ENCODE measurements at places on chromosomes 12 and 14.

DNA sequence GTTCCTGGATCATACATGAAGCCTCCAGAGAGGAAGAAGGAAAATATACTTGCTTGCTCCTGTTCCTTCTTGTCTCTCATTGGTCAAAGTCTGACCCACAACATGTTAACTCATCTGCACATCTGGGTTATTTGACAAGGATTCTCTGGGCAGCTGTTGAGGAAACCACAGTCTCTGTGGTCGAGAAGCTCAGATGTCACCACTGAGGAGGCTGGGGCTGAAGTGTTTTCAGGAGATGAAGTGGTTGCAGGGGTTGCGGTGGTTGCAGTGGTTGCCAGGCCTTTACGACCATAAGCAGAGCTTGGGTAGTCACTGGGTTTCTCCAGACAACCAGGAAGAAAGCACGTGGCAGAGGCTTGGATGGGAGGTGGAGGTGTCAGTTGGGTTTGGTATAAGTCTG, 265.0 kb upstream of the LRIG3 start:
- DNase-seq, result no peak

DNA sequence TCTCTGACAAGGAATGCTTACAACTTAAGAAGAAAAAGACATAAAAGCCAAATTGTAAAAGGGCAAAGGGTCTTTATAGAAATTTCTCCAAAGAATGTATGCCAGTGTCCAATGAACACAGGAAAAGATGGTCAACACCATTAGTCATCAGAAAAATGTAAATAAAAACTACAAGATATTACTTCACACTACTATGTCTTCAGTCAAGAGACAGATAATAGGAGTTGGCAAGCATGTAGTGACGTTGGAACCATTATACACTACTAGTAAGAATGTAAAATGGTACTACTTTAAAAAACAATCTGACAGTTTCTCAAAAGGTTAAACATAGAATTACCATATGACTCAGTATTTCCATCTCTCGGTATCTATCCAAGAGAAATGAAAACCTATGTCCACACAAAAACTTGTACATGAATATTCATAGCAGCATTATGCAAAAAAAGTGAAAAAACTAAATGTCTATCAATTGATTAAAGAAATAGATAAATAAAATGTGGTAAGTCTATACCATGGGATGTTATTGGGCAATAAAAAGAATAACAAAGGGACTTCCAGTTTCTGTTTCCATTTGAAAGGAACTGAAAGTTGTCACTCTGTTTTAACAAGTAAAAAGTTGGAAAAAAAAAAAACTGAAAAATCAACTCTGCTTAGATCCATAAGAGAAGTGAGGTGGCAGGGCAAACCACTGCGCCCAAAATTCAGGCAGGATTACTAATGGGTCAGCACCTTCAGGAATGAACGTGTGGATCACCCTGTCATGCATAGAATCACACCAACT, 69.8 kb downstream of the ALG10B start:
- DNase-seq, result no peak

GRCh38 chr12:112796067-112796466, 4.5 kb downstream of the RPH3A start:
- DNase-seq, result no peak

DNA sequence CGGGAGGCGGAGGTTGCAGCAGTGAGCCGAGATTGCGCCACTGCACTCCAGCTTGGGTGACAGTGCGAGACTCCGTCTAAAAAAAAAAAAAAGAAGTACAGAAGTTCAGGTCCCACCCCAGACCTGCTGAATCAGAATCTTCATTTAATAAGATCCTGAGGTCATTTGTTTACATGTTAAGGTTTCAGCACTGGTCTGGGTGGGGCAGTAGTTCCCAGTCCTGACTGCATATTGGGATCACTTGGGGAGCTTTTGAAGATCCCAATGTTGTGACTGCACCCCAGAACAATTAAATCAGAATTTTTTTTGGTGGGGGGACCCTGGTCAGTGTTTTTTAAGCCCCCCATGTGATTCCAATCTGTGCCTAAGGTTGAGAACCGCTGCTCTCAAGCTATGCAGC, 11.7 kb upstream of the COL2A1 start:
- no peak for DNase-seq

DNA sequence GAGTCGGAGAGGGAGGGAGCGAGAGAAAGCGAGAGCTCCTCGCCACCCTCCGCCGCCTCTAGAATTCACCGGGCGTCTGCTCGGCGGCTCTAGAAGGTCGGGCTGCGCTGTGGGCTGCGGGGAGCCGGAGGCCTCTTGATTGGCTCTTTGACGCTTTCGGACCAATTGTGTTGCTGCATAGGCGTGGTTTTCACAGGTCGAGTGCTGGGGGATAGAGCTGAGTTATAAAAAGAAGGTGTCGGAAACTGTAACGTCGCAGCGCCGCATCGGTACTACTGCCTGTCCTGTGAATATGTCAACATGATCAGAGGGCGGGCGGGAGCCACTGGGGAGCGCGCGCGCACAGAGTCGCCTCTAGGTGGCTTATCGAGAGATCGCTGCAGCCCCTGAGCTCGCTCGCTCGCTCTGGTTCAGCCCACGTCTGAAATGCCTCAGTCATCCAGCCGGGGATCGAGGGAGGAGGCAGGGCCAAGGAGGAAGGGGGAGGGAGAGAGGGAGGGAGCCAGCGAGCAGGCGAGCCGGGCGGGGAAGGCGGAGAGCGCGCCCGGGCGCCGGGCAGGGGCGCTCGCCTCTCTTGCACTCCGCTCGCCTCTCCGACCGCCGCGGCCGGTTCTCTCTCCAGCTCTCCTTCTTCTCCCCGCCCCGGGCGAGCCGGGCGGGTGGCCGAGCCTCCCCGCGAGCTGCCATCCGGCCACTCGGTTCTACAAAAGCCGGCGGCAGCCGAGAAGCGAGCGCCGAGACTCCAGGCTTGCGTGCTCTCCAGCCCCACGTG, at the start of gene TBX3:
Gene TBX3, minus strand, starts transcription at position 78 of the 772 bp plus-strand sequence. CDS start 975 bp downstream, outside the sequence.
- peak; percentile 94 for DNase-seq

- no peak for DNase-seq
Measured at GRCh38 chr14:81669308-81669707, 135.7 kb upstream of the SEL1L start.

GRCh38 chr12:23536293-23536692, 413.2 kb downstream of the SOX5 start:
- no peak for DNase-seq

DNA sequence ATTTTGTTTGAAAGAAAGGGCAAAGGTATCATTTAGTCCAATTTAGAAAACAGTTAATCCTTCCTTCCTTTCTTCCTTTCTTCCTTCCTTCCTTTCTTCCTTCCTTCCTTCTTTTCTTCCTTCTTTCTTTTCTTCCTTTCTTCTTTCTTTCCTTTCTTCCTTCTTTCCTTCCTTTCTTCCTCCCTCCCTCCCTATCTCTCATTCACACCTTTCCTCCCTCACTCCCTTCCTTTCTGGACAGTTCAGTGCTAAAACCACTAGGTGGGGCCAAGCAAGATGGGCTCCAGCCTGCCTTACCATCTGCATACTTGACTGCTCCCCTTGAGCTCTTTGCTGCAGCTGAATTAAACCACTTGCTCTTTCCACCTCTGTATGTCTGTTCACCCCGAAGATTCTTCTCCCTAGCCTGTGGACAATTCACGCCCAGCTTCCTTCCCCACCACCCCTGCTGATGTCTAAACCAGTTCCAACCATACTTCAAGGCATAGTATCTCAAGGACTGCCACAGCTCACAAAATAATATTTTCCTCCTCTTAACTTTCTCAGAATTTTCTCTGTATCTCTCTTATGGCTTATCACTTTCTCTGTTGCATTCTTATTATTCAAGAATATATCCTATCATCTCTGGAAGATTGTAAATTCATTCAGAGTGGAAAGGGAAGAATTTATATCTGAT, 78.0 kb downstream of the DBX2 start:
- no peak for DNase-seq

- DNase-seq, result no peak
Measured at GRCh38 chr12:55698241-55698955, 9.3 kb downstream of the ITGA7 start.

GRCh38 chr12:66683073-66683472, 4.2 kb upstream of the GRIP1 start:
- no peak for DNase-seq

- DNase-seq, result no peak
Measured at GRCh38 chr12:6567112-6567670, 900 bp downstream of the NOP2 start.

GRCh38 chr14:31205681-31206535, 1.7 kb downstream of the HECTD1 start:
- peak; percentile 84 for DNase-seq

DNA sequence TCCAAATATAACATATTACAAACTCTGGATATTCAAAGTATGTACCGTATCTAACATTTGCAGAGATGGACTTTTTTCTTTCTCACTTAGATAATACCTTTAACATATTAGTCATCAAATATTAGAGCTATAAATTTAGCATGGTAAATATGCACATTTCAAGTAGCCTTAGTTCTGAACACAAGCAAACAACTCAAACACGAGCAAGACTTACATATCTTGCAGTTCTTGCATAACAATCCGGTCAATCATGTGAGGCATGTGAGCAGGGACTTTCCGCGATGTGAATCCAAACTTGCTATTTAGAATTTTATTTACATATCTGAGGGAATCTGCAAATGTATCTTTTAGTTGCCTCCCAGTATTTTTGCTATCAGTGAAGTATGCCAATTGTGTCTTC, 22.1 kb upstream of the SYCP3 start:
- no peak for DNase-seq

DNA sequence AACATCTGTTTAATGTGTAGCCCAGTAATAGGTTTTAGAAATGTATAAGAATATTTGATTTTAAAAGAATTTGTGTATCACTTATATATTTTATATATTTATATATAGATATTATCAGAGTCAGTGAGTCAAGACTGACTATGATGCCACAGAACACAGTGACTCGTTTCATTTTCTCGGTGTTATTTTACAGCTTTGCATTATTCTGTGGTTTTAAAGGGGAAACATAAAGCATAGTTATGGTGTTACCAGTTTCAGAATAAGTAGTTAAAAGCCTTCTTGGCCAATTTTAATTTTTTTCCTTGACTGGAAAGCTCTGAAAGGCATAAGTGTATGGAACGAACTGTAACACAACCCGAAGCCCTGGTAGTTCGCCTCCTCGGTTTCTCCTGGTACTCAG, 91.0 kb downstream of the GRIP1 start:
- no peak for DNase-seq

DNA sequence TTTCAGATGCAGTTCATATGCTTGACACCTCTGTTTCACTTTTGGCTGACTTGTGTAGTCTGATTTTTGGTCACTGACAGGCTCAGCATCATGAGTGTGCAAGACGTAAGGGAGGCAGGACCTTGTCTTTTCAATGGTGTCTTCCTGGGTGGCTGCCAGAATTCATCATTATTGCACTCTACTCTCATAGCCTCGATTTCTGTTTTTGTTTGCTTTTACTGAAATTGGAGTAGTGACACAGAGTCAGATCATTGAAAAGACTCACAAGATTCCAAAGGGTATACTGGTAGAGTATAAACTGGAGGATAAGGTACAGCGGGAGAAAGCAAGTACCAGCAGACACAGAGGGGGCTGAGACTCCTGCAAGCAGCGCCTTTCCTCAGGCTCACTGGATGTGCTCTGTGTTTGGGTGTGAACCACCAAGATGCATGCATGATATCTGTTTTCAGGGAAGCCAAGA, 126.3 kb upstream of the FGD4 start:
- DNase-seq, result no peak

DNA sequence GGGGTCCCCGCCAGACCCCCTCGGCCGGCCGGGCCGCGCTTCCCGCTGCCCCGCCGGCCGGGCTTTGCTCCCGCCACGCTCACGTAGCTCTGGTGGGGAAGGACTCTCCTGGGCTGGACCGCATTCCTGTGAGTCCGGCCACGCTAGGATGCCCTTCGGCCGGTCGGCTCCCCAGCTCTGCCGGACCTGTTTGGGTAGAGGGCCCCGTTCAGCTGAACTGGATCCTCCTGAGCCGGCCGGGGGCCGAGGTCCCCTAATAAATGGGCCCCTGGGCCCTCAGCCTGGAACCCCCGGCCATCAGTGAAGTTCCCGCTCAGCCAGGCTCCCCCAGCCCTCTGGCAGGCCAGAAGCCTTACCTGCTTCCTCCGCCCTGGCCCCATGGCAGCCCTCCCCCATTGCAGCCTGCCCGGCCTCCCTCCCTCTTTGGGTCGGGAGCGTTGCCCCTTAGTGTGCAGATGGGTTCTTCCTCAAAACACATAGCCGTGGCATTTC, 593 bp downstream of the UNC119B start:
- no peak for DNase-seq
